Stimulated activated CD8-positive, alpha-beta memory T cell treated with anti-CD3 and anti-CD28 coated beads, Interleukin-15, amount 100 ng/mL, for 4 hours (primary cell): ENCODE measurements at places on chromosomes 5 and 9.

DNA sequence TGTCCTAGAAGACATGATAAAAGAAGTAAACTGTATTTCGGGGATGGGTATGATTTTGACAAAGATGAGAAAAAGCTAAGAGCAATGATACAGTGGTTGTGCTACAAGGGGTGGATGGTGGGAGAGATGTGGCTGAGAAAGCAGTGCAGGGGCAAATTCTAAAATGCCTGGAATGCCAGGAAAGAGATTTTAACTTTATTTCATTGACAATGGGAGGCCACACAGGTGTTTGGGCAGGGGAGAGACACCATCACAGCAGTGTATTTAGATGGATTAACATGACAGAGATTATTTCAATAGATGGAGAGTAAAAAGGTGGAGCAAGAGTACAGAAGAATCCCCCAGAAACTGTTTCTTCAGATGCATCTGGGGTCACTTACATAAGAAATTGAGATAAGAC is 71.2 kb downstream of the MAMDC2 start:
- no peak for DNase-seq

DNA sequence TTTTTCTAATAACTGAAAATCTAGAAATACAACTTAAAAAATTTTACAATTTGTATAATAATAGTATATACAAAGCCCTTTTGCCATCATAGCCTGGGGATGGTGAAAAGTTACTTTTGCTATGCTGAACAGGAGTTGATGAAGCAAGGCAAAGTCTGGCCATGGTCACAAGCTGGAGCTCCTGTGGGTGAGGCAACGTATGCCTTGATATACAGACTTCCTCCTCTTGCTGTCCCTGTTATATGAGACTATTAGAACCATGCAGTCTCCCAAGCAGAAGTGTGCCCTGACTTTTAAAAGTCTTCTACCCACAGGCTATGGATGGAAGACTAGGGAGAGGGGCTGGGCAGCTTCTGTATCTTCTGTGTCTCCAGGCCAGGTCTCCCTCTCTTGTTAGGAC is 15.7 kb downstream of the FAM151B start:
- DNase-seq, result no peak

- DNase-seq, result no peak
Measured at GRCh38 chr9:104869811-104870210, 58.1 kb downstream of the ABCA1 start.

- DNase-seq, result no peak
Measured at GRCh38 chr9:5321058-5321457, 16.5 kb upstream of the RLN2 start.

DNA sequence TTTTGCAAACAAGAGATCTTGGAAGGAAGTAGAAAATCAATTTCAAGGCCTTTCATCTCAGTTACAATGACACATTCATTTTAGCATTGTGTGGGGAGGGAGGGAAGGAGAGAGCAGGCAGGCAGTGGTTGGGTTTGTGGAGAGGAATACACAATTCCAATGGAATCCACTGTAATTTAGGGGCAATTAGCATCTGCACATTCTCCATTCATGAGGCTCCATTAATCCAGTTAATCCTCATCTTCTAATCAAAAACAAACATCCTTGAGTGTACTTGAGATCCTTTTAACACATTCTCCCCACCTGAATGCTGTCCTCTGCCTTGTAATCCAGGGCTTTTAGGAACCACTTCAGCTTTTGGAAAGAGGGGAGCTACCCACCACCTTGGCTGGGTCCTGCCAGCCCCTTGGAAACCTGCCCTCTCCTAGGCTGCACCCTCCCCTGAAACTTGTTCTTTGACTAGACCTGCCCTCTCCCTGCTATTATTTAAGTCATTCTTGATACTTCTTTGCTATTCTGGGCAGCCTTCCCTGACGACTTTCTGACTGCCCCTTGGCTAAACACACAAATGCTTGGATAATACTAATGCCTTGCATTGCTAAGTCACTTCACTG is 271.2 kb downstream of the SLIT3 start:
- no peak for DNase-seq

DNA sequence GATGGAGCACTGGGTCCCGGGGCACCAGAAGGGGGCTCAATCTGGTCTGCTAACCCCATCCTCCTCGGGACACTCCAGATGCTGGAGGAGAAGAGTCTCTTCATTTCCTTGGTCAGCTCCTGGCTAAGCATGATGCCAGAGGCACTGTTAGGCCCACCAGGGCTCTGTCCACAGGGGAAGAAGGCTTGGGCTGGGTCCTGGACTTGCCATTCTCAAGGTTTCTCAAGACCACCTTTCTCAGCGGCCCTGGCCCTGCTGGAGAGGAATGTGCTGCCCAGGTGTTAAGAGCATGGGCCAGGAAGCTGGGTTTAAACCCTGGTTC is 7.9 kb downstream of the SH2D3C start:
- no peak for DNase-seq

DNA sequence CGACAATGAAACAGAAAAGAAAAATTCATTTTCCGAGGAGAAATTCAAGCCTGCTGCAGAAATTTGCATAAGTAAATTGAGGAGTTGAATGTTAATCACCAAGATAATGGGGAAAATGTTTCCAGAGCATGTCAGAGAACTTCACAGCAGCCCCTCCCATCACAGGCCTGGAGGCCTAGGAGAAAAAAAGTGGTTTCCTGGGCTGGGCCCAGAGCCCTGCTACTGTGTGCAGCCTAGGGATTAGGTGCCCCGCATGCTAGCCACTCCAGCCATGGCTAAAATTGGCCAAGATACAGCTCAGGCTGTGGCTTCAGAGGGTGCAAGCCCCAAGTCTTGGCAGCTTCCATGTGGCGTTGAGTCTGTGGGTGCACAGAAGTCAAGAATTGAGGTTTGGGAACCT is 82.7 kb upstream of the EFNA5 start:
- DNase-seq, result no peak

- no peak for DNase-seq
Measured at GRCh38 chr9:134551644-134552348, 89.8 kb upstream of the COL5A1 start.

DNA sequence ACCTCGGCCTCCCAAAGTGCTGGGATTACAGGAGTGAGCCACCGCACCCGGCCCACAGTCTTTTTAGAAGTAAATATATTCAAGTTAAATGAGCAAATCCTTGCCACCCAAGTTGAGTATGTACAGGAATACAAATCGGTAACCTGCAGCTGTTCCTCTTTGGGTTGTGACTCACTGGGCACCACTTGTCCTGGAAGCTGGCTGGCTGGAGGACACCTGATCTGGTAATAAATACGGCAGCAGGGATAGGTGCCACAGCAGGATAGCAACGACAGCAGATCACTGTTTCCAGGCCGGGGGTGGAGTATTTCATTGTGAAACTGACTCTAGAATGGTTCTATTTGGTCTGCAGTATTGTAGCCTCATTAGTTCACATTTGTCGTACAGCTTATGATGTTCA is 35.7 kb upstream of the SLC36A2 start:
- no peak for DNase-seq

GRCh38 chr9:120043448-120043847 is 536.5 kb downstream of the CDK5RAP2 start:
- no peak for DNase-seq
